ENCODE measurements at places on chromosomes 13 and 19. TPM values are rescaled to one million over a fixed set of nuclear protein-coding genes. Genes with fewer than 3 reads are reported as not detected.
A peak's percentile ranks its signal among the peaks of the same experiment; 100 is the strongest.

The EXOC3L2 gene
- not detected for total RNA-seq

GRCh38 chr19:29446361-29446760 lies 79.4 kb upstream of the VSTM2B start:
- H3K27me3 ChIP-seq, result no peaks in the 10 kb centered on the region
- H3K4me3 ChIP-seq, result no peak overlapping the region
- no peak overlapping the region for H3K27ac ChIP-seq
- no peak for DNase-seq

DNA sequence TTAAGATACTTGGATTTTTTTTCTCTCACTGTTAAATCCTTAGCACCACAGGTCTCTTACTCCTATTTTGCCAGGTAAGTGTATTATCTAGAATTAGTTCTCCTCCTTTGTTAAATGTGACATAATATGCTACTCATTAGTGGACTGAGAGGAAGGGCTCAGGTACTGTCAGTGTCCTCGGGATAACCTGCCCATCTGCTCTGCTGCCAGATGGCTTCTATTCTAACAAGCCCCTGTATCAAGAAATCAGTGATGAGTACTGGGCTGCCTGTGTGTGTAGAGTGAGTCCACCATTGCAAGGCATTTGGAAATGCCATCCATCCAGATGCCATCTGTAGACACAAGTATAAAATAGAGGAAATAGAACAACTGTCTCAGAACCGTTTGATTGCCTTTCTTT lies 209.6 kb downstream of the ATP8A2 start:
- H3K27ac ChIP-seq, result no peak overlapping the region
- no peak overlapping the region for H3K4me3 ChIP-seq
- no peaks in the 10 kb centered on the region for H3K27me3 ChIP-seq
- H3K4me1 ChIP-seq, result no peaks in the 10 kb centered on the region
- H3K36me3 ChIP-seq, result no peaks in the 10 kb centered on the region

- H3K27ac ChIP-seq, result no peak overlapping the region
- H3K27me3 ChIP-seq, result no peaks in the 10 kb centered on the region
- no peak overlapping the region for H3K4me3 ChIP-seq
Observed at GRCh38 chr13:60794751-60795150, 397.7 kb downstream of the TDRD3 start.

The PSG1 gene
- total RNA-seq, result not detected

The ADGRE3 gene
- not detected for total RNA-seq

The IGFL2 gene
- total RNA-seq, result not detected

GRCh38 chr19:342801-343421 lies 1.7 kb downstream of the MIER2 start:
- no peaks in the 10 kb centered on the region for H3K27me3 ChIP-seq
- peaks cover 27% of the 10 kb centered on the region for H3K4me1 ChIP-seq
- no peak for DNase-seq
- peak overlapping the region; percentile 73 for H3K4me3 ChIP-seq
- no peak overlapping the region for H3K27ac ChIP-seq

DNA sequence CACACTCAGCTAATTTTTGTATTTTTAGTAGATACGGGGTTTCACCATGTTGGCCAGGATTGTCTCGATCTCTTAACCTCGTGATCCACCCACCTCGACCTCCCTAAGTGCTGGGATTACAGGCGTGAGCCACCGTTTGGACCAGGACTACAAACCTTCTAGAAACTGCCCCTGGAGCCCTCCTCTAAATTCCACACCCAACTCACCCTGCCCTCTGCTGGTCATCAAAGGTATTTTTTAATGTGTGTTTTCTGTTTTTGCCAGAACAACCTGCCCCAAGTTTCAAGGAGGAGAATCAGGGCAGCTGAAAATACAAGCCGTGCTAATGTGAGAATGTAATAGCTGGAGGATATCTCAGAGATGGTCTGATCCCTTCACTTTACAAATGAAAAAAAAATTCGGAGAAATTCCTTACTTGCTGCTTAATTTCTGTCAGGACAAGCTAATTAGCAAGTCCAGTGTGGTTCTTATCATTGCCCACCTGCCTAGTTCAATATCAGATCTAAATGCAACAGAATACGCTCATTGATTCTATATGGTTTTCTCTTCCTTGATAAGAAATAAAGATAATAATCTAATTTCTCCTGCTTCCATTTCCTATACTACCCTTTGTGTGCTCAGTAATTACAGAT lies 4.1 kb downstream of the ATP8A2 start:
- H3K27me3 ChIP-seq, result no peaks in the 10 kb centered on the region
- no peak overlapping the region for H3K4me3 ChIP-seq
- H3K4me1 ChIP-seq, result peaks cover 5% of the 10 kb centered on the region
- no peak for DNase-seq
- no peaks in the 10 kb centered on the region for H3K36me3 ChIP-seq

- H3K4me3 ChIP-seq, result no peak overlapping the region
- no peak overlapping the region for H3K27ac ChIP-seq
- H3K27me3 ChIP-seq, result no peaks in the 10 kb centered on the region
- no peaks in the 10 kb centered on the region for H3K4me1 ChIP-seq
Observed at GRCh38 chr13:34114581-34114980, 296.6 kb downstream of the RFC3 start.

DNA sequence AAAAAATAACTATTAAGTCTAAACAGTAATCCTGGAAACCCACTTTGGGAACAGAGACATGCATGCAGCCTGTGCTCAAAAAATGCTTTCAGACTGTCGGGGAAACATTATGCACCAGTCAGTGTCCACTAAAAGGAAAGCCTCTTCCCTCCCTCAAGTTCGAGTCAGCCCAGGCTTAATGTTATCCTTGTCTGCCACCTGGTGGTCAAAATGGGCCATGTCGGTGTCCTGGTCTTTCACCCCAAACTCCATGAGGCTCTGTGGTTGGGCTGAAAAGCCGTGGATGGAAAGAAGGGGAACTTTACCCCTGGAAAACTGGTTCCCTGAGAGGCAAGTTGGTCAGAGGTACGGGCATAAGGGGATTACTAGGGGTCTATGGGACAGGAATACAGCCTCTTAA lies 88.4 kb upstream of the ZNF492 start:
- DNase-seq, result peak; percentile 81
- H3K4me3 ChIP-seq, result no peak overlapping the region
- no peaks in the 10 kb centered on the region for H3K4me1 ChIP-seq
- no peaks in the 10 kb centered on the region for H3K27me3 ChIP-seq
- no peak overlapping the region for H3K27ac ChIP-seq
- H3K36me3 ChIP-seq, result no peaks in the 10 kb centered on the region

DNA sequence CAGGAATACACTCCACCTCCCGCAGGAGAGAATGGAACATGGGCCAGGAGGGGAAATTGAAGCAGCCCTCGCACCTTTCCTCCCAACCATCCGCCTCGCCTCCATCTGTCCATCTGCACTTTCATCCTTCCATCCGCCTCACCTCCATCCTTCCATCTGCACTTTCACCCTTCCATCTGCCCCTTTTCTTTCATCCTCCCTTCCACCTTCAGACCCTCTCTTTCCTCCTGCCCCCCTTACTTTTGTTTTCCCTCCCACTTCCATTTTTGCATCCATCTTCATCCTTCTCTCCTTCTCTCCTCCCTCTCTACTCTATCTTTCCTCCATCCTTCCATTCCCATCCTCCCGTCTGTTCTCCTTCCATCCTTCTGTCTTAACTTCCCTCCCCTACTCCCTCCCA lies 92.2 kb upstream of the ZNF536 start:
- no peaks in the 10 kb centered on the region for H3K4me1 ChIP-seq
- H3K36me3 ChIP-seq, result no peaks in the 10 kb centered on the region
- no peaks in the 10 kb centered on the region for H3K27me3 ChIP-seq

DNA sequence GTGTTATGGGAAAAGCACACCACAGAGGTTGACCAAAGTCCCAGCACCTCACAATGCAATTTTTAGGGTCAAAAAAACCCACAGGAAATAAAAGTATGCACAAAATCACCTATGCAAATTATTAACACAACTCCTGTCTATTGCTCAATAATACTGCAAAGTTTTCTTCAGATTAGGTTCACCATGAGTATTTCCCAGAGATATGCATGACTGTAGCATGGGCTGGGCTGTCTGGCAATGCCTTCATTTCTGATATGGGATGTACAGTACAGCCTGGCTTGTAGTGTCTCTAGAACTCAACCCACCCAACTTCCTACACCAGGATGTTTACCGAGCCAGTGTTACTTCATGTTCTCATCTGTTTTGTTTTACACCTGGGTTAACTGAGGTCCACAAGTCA lies 698.7 kb upstream of the ARGLU1 start:
- no peak overlapping the region for H3K27ac ChIP-seq
- no peaks in the 10 kb centered on the region for H3K4me1 ChIP-seq
- no peak for DNase-seq
- no peaks in the 10 kb centered on the region for H3K36me3 ChIP-seq

DNA sequence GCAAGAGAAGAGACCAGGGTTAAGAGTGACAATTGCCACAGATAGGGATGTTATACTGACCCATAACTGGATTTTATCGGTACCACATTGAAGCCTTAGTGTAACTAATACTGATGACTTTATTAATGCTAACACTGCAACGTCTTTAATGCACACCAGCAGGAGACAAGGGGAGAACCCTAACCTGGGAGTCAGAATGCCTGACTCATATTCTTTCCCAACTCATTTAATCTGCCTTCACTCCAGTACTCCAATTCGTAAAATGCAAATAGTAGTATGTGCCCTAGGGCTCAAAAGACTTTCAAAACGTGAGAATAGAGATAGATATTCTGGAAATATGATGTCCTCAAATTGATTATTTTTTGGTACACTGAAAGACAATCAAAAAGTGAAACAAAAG lies 62.4 kb downstream of the GPC6 start:
- no peaks in the 10 kb centered on the region for H3K27me3 ChIP-seq
- no peak for DNase-seq
- H3K4me1 ChIP-seq, result peaks cover 2% of the 10 kb centered on the region

- DNase-seq, result no peak
- no peaks in the 10 kb centered on the region for H3K27me3 ChIP-seq
- H3K4me1 ChIP-seq, result no peaks in the 10 kb centered on the region
- H3K36me3 ChIP-seq, result no peaks in the 10 kb centered on the region
- H3K27ac ChIP-seq, result no peak overlapping the region
Observed at GRCh38 chr13:80931118-80931517, 590.2 kb upstream of the SPRY2 start.

The CYP4F8 gene
- total RNA-seq, result not detected

DNA sequence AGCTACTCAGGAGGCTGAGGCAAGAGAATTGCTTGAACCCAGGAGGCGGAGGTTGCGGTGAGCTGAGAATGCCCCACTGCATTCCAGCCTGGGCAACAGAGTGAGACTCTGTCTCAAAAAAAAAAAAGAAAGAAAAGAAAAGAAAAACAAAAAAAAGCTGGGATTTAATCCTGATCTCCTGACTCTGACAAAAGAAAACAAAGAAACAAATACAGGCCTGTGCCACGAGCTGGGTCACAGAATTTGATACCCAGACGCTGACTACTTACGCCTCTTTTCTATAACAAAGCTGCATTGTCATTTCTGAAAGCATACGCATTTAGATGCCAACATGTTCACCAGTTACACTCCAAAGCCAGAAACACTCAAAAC lies 18.2 kb upstream of the GTF2F2 start:
- H3K4me3 ChIP-seq, result no peak overlapping the region
- no peak for DNase-seq
- no peaks in the 10 kb centered on the region for H3K4me1 ChIP-seq
- H3K36me3 ChIP-seq, result no peaks in the 10 kb centered on the region
- H3K27ac ChIP-seq, result no peak overlapping the region

The NLRP5 gene
- not detected for total RNA-seq

GRCh38 chr13:111179908-111180760 lies 65.0 kb downstream of the ARHGEF7 start:
- no peak overlapping the region for H3K27ac ChIP-seq
- H3K27me3 ChIP-seq, result no peaks in the 10 kb centered on the region
- no peak overlapping the region for H3K4me3 ChIP-seq
- peaks cover 31% of the 10 kb centered on the region for H3K4me1 ChIP-seq

- peaks cover 13% of the 10 kb centered on the region for H3K4me1 ChIP-seq
- no peaks in the 10 kb centered on the region for H3K27me3 ChIP-seq
- H3K4me3 ChIP-seq, result no peak overlapping the region
Observed at GRCh38 chr13:51643105-51643881, 59.0 kb downstream of the WDFY2 start.

GRCh38 chr19:55471266-55471665 lies 5.2 kb upstream of the ZNF628 start:
- no peak overlapping the region for H3K4me3 ChIP-seq
- no peaks in the 10 kb centered on the region for H3K27me3 ChIP-seq
- no peaks in the 10 kb centered on the region for H3K36me3 ChIP-seq
- no peak for DNase-seq
- no peak overlapping the region for H3K27ac ChIP-seq

- no peak overlapping the region for H3K4me3 ChIP-seq
- no peaks in the 10 kb centered on the region for H3K4me1 ChIP-seq
- no peak for DNase-seq
- no peaks in the 10 kb centered on the region for H3K27me3 ChIP-seq
- no peaks in the 10 kb centered on the region for H3K36me3 ChIP-seq
Observed at GRCh38 chr13:79917628-79918027, 423.3 kb downstream of the SPRY2 start.

GRCh38 chr19:30479231-30479630 lies 107.0 kb downstream of the ZNF536 start:
- no peaks in the 10 kb centered on the region for H3K36me3 ChIP-seq
- no peaks in the 10 kb centered on the region for H3K27me3 ChIP-seq
- H3K4me3 ChIP-seq, result no peak overlapping the region
- H3K4me1 ChIP-seq, result no peaks in the 10 kb centered on the region

The OLFM2 gene
- total RNA-seq, result 13.3 TPM

GRCh38 chr13:34412817-34413375 lies 529.2 kb upstream of the NBEA start:
- H3K4me3 ChIP-seq, result no peak overlapping the region
- no peaks in the 10 kb centered on the region for H3K4me1 ChIP-seq
- no peaks in the 10 kb centered on the region for H3K36me3 ChIP-seq
- H3K27ac ChIP-seq, result no peak overlapping the region
- no peak for DNase-seq
- no peaks in the 10 kb centered on the region for H3K27me3 ChIP-seq

DNA sequence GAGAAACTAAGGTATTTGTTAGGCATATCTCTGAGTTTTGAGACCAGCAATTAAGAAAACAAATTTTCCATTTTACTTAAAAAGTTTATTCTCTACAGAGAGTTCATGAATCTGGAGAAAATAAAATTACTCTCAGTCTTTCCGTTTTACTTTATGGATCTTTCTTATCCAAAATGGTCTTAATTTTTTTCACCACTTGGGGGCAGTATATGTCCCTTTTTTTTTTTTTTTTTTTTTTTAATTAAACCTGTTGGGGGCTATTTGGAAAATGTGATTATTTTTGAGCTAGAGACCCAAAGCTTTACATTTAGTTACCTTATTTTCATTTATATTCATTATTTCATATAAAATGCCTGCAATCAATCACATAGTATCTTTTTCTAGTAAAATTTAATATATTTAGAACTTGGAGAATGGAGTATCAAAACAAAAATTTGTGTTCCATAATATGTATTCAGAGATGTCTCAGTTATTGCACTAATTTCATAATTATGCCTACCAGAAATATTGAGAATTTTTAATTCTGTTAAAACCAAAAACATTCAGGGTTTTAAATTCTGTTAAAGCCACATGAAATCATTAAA lies 27.1 kb downstream of the PIBF1 start:
- DNase-seq, result no peak
- H3K27ac ChIP-seq, result no peak overlapping the region
- no peaks in the 10 kb centered on the region for H3K27me3 ChIP-seq
- H3K4me3 ChIP-seq, result no peak overlapping the region
- no peaks in the 10 kb centered on the region for H3K36me3 ChIP-seq

- peaks cover under 1% of the 10 kb centered on the region for H3K4me1 ChIP-seq
- H3K27me3 ChIP-seq, result no peaks in the 10 kb centered on the region
- no peak for DNase-seq
Observed at GRCh38 chr19:36482876-36483275, 6.5 kb downstream of the ZNF566 start.

Measured in ovary (tissue), 10 donors.